ENCODE measurements at places on chromosomes 12 and 14.
A peak's percentile ranks its signal among the peaks of the same experiment; 100 is the strongest.

DNA sequence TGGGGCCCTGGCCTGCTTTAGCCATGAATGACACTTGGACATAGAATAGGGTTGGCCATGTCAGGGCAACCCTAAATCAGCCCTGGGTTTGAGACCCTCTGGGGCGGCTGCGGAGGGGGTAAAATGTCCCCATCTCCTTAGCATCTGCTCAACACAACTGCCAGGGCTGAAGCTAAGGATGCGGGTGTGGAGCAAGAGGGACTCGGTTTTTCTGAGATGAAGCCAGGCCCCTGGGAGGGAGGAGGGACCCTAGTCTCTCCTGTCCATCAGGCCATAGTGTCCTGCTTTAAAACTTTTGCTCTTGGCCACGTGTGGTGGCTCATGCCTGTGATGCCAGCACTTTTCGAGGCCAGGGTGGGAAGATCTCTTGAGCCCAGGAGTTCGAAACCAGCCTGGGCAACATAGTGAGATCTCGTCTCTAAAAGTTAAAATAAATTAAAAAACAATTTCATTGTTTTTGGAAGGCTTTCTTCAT, 778 bp upstream of the C1R start:
- DNase-seq, result no peak

GRCh38 chr12:28865776-28866175, 283.3 kb upstream of the FAR2 start:
- no peak for DNase-seq

DNA sequence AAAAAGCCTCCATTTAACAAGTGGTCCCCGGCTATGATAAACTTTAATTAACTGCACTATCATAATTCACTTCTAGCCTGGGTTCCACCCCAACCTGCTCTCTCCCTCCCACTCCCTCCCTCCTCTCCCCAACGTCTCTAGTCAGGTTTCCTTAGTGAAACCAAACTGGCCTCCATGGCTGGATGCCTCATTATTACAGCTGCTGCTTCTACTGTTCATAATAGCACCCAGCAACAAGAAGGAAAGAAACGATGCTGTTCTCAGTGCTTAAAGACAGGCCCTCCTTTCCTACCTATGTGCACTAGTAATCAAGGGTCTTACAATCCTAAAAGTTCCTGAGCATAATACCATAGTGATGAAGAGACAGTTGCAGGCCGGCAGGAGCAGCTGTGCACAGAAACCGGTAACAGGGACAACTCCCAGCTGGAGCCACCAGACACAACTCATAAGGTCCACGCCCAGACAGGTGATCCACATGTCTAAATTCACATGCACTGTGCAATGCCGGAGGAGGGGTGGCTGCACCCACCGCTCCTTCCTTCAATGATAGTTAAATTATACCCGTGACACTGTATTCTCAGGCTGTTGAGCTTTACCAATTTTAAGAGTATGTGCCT, 6.2 kb downstream of the IRF2BPL start:
- DNase-seq, result no peak

- no peak for DNase-seq
Observed at GRCh38 chr12:129138776-129139175, 285.5 kb downstream of the GLT1D1 start.

- DNase-seq, result no peak
Observed at GRCh38 chr14:63949696-63950095, 96.9 kb downstream of the SYNE2 start.

DNA sequence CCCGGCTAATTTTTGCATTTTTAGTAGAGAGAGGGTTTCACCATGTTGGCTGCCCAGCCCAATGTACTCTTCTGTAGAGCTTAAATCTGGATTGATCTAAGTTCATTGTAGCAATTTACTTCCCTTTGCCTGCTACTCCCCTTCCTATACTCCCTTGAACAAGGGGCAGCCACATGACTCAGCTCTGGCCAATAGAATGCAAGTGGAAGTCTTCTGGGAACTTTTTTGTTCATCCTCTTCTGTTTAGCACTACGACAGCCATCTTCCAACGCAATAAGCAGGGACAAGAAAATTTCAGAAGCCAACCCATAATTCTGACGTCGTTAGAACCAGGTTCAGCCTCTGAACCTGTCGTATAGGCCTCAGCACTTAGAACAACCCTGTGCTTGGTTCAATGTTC, 6.4 kb upstream of the RAD52 start:
- no peak for DNase-seq

DNA sequence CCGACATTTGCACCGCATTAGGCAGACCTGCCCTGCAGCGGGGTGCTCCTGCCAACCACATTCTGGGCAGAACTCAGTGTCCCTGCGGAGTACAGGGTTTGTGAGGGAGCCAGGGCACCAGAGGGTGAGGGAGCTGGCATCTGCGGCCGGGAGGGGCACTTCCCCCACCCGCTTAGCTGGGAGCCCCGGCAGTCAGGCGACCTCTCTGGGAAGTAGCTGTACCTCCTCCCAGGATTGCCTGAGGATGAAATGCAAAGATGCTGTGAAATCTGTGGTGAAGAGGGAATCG, 58.6 kb downstream of the ANKRD9 start:
- DNase-seq, result no peak

DNA sequence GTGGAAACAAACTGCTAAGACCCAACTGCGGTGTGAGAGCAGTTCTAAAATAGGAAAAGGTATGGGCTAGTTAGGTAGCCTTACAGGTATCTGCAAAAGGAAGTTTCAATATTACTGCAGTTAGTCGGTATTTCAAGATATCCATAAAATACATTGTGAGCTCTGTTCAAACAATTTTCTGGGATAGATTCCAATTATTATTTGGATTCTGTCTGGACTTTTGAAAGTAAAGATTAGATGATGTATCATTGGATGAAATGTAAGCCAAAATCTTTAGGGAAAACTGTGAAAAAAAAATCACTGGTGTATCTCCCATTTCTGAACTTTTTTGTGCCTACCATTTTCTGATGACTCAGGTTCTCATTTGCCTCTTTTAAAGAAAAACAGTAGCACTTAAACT, 621.6 kb downstream of the CCER1 start:
- DNase-seq, result no peak

GRCh38 chr12:64903479-64904152, 79.2 kb downstream of the TBC1D30 start:
- no peak for DNase-seq

- DNase-seq, result no peak
Observed at GRCh38 chr14:74049876-74050495, 30.8 kb downstream of the BBOF1 start.

GRCh38 chr14:96567289-96567899, 65.2 kb downstream of the PAPOLA start:
- DNase-seq, result no peak

DNA sequence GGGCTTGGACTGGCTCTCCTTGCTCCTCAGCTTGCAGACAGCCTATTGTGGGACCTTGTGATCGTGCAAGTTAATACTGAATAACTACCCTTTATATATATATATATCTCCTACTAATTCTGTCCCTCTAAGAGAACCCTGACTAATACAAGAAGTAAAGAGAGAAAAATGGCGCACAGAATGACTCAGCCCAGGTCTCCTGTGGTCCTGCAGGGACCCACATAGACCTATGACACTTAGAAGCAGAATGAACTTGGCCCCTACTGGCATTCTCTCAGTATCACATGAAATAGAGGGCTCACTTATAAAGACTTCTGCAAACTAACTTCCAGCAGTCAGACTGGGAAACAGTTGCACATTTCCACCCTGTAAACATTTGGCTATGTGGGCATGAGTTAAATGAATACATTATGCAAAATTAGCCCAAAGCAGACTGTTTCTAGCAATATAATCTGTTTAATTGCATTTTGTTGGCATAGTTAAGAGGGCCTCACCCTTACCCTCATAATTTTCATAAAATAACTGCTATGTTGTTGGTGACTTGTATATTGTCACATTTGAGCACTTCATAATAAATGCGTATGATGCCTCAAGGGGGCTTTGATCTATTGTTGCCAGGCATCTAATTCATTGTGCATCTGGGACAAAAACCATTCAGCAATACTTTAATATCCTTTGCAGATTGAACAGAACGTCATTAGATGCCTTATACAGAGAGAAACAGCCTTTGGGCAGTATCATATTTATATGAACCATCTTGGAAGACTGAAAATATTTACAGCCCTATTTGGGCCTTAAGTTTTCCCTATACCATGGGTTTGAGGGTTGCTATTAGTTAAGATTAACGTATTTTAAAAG, 349.7 kb upstream of the DIO2 start:
- DNase-seq, result no peak

GRCh38 chr12:3453990-3454680, 36.9 kb upstream of the PRMT8 start:
- DNase-seq, result no peak

DNA sequence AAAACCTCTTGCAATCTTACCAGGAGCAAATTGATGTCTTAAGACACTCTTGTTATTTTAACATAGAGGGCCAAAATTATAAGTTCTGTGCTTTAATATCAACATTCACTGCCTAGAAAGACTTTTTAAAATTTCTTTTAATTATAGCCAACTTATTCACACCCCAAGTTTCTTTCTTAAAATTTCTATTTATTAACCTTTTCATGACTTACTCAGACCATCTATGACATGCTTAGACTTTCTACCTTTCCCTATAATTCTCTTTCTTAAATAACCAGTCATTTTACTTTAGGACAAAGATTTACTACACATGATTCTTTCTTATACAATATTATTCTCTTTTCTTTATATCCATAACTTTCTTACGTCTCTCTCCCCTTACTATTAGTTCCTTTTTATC, 220.4 kb downstream of the NUBPL start:
- DNase-seq, result no peak

DNA sequence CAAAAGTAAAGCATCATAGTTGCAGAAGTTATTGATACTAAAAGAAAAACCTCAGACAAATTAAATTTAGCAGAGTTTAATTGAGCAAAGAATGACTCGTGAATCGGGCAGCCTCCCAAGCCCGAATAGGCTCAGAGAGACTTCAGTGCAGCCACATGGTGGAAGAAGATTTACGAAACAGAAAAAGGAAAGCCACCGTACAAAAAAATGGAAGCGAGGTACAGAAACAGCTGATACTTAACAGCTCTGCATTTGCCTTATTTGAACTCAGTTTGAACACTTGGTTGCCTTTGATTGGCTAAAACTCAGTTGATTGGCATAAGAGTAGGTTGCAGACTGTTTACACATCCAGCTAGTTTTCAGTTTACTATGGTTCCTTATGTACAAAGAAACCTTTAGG, 12.9 kb downstream of the TTC9 start:
- DNase-seq, result no peak

- no peak for DNase-seq
Observed at GRCh38 chr14:105012171-105012985, 8.5 kb downstream of the CDCA4 start.

DNA sequence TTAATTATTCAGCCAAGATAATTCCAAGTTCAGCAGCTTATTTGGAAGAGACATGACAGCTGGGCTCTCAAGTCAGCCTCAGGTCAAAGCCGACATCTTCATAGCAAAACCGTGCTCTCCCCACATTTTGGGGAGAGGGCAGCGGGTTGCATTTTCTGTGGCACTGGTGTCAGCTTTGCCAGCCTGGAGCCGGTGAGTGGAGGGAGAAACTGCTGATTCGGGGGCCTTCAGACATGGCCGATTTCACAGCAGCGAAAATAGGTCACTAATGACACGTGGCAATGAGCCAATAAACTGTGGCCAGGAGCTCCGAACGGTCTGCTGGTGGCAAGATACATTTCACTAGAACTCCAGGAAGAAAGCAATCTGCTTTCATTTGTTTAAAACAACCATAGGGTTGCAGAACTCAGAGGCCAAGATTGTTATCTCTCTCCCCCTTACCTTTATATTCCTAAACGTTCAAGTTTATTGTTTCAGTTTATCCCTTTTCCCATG, 173.2 kb downstream of the CAND1 start:
- no peak for DNase-seq

GRCh38 chr12:44774815-44775411, 101.2 kb downstream of the NELL2 start:
- DNase-seq, result peak; percentile 19

DNA sequence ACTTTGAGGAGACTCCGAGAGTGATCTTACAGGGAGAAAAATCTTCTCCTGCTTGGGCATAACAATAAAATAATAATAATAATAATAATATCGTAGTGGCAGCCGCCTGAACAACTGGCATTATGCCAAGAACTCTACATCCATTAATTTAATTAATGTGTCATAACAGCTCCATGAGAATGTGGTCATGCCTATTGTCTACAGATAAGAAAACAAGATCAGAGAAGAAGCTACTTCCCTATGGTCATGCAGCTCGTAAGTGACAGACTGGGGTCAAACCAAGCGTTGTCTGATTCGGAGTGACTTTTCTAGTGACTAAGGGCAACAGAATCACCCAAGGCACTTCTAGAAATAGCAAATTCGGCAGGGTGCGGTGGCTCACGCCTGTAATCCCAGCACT, 11.7 kb downstream of the PROX2 start:
- no peak for DNase-seq

DNA sequence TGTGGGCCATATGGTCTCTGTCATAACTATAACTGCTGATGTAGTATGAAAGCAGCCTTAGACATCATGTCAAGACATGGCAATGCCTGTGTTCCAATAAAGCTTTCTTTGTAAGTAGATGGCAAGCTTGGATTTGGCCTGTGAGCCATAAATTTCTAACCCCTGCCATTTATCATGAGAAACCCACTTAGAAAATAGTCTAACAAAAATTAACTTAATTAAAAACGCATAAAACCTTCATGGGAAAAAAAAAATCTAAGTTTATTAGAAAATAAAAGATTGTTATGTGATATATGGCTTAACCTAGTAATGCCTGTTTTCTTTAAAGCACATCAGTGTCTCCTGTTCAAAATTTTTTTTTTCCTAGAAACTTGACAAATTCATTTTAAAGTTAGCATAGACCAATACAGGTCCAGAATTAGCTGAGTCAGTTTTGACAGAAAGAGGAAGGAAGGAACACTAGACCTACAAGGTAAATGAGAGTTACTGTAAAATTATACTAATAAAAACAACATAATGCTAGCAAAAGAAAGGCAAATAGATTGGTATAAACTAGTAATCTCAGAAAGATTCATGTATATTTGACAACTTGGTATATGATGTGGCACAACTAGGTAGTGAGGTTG, 68.2 kb downstream of the USP15 start:
- no peak for DNase-seq

DNA sequence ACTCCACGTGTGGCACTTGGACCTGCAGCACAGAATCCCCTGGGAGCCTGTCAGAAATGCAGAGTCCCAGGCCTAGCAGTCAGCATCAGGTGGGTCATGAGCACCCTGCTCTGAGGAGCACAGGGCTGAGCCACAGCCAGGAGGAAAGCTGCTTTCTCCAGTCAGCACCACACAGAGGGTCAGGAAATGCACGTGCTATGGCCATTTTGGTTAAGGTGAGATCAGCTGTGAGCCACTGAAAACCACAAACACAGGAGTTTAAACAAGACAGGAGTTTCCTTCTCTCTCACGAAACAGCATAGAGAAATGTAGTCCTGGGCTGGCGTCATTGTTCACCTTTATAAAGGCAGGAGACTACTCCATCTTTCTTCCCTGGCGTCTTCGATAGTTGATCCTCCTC, 204.5 kb upstream of the SFSWAP start:
- DNase-seq, result no peak

Data from activated CD8-positive, alpha-beta memory T cell treated with anti-CD3 and anti-CD28 coated beads for 1 hour (primary cell).